Stimulated activated CD8-positive, alpha-beta memory T cell treated with anti-CD3 and anti-CD28 coated beads, Interleukin-7, amount 100 ng/mL, for 1 hour (primary cell): ENCODE measurements at places on chromosomes 2 and 18.

DNA sequence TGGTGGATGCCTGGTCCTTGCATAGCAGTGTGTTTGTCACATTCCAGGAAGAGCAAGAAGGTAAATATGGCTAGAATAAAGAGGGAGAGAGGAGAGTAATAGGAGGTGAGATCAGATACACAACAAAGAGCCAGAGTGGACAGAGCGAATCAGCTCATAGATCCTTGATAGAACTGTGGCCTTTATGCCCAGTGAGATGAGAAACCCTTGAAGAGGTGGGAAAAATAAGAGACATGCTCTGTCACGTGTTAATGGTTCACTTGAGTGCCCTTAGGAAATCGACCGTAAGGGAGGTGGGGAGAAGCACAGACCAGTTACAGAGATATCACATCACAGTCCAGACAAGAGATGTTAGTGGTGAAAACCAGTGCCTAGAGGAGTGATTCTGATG, 84.7 kb upstream of the RAB27B start:
- DNase-seq, result no peak

DNA sequence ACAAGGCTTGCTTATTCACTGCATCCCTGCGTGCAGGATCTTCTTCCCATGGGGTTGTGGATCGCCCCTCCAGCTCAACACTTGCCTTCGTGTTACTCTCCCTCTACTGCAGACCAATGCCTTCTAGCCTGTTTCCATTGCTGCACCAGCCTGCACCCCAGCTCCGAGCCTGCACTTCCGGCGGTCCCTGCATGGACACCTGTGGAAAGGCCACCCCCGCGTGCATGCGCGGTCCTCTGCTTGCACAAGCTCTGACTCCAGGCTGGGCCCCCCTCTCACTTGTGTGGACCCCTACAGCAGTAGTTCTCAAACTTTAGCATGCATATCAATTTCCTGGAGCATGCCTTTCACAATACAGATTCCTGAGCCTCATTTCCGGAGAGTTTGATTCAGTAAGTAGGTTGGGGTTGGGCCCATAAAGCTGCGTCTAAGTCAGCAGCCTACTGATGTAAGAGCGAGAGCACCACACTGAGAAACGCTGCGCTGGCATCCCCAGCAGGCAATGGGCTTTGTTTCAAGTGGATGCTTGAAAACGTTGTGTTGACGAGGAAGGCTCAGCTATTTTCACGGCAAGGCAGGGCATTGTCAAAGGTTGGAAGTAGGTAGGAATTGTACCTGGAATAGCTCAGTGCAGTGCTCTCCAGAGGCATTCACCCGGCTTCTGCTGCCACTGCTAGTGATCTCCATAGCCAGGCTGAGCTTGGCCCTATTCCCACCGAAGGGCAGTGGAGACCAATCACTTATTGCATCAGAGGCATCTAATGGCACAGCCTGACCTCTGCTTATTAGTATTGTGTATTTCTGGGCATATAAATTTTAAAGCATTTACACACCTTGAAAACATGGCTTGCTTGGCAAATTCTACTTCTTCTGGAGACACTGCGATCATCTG, 32.6 kb downstream of the CREG2 start:
- no peak for DNase-seq

DNA sequence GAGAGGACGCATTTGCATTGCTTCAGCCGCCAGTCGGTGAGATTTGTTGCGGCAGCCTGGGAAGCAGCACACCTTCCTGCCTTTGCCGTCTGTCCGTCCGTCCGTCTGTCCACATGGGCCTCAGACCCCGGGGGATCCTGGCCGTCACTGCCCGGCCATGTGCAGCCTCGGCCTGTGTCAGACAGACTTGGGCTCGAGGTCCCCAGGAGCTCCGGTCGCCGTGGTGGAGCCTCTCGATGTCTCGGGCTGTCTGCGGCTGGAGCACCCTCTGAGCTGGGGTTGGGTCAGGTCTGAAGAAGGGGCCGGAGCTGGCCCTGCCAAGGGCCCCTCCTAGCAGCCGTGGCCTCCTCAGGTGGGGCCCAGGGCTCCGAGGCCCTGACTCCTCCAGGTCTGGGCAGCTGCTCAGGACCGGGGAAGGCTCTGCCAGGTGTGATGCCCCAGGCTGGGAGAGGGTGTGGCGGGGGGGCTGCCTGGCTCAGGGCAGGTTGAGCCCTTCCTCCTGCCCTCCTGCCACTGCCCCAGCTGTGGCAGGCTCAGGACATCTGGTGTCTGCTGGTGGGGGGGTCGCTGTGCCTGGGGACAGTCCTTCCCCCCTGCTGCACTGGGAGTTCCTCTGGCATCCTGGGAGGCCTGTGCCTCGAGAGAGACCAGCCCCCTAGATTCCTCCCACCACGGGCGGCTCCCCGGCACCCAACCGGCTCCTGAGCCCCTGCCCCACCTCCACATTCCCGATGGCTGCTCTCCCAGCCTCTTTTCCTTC, 11.8 kb downstream of the NEU4 start:
- DNase-seq, result no peak

DNA sequence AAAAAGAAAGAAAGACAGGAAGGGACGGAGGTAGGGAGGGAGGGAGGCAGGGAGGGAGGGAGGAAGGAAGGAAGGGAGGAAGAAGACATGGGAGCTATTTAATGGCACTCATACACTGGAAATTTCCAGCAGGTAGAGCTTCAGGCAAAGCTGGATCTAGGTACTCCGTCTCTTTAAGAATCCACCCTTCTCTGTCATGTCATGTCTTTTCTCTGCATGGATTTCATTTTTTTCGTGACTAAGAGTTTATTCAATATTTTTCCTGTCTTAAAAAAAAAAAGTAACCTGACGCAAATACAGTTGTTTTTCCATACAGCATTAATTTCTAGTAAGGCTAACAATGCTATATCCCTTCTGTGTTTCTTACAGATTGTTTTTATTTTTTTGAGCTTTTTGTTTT, 56.3 kb upstream of the MCFD2 start:
- no peak for DNase-seq

GRCh38 chr2:167689444-167689843, 558.0 kb downstream of the STK39 start:
- no peak for DNase-seq

DNA sequence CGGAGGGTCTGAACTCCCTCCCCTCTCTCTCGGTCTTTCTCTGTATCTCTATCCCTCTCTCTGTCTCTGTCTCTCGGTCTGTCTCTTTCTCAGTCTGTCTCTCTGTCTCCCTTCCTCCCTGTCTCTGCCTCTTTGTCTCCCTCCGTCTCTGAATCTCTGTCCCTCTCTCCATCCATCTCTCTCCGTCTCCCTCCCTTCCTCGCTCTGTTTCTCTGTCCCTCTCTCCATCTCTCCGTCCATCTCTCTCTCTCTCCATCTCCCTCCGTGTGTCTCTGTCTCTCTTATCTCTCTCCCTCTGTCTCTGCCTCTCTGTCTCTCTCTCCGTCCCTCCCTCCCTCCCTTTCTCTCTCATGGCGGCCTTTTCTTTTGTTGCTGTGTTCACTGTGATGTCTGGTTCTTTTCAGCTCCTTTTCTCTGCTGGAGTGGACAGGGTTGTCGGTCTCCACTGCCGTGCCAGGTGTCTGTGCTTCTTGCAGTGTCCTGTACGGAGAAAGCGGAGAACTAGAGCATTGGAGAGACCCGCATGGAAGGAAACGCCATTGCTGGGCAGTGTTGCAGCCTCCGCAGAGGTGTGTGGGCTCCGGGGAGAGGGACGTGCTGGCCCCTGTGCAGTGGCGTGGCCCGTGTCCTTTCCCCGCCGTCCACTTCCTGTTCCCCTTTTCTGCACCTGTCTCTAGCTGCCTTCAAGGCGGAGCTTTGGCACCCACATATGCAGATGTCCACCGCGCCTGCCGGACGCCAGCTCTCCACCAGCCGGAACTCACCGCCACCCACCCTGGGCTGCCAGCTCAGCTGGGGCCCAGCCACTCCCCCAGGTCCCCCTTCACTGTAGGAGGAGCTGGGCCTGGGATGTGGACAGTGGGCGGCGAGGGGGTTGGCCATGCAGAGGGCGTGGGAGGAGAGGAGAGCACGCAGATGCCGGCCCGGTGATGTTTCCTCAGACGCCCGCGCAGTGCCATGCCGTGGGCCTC, 113.1 kb downstream of the NFATC1 start:
- no peak for DNase-seq

- no peak for DNase-seq
These were observed 192.1 kb upstream of the RND3 start for GRCh38 chr2:150679456-150680120.

DNA sequence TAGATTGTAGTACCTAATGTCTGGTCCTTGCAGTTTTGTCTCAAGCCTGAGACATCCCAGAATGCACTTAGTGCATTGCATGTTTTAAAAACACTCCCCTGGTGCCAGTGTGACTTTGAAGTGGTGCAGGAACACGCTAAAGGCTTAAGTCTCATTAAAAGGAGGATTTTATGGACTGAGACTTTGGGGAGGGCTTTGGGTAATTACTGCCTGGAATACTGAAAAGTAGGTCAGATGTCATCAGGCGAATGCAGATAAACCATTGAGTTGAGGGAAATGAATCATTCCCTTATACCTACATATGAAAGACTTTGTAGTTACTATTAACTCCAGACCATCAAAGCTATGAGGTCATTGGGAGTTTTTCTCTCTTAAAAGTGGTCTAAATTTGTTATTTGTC, 3.0 kb upstream of the OSBPL1A start:
- no peak for DNase-seq

DNA sequence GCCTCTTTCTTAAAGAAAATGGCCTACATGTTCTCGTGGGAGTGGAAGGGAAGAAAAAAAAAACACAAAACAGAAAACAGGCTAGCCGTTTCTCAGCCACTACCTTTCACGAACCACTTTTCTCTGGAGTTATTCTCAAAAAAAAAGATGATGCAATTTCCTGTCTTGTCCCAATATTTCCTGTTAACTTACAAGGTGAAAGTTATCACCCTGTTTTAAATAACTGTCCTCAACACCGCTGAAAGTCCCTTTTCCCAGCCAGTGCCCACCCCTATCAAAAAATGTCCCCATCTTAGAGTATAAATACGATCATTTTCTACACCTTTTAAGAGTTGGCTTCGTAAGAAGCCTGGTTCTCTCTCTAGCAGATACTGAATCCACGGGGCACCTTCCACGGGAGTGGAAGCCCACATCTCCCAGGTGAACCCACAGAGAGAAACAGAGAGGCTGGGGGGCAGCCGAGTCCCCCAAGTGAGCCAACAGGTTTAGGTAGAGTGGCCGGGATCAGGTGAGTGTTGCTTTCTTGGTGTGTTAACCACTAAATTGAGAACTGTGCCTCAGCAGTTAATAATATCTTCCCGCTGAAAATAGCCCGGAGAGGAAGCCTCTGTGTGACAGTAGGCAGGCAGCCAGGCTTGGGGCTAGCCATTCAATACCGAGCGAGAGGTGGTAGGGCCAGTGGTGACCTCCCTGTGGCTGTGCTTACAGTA, 15.9 kb downstream of the SMAD7 start:
- DNase-seq, result no peak

- no peak for DNase-seq
These were observed 73.1 kb upstream of the IL1R1 start for GRCh38 chr2:102069311-102069974.

DNA sequence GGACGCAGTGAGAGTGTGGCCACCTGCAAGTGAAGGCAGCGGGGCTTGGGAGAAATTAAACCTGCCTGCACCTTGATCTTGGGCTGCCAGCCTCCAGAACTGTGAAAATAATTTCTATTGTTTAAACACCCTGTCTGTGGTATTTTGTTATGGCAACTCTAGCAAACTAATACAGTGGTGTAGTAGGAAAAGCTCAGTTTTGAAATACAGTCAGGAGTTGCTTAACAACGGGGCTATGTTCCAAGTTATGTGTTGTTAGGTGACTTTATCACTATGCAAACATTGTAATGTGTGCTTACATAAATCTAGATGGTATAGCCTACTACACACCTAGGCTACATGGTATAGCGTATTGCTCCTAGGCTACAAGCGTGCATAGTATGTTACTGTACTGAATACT, 93.4 kb upstream of the FN1 start:
- no peak for DNase-seq

GRCh38 chr18:64983497-64984238, 767.1 kb upstream of the CDH7 start:
- no peak for DNase-seq

DNA sequence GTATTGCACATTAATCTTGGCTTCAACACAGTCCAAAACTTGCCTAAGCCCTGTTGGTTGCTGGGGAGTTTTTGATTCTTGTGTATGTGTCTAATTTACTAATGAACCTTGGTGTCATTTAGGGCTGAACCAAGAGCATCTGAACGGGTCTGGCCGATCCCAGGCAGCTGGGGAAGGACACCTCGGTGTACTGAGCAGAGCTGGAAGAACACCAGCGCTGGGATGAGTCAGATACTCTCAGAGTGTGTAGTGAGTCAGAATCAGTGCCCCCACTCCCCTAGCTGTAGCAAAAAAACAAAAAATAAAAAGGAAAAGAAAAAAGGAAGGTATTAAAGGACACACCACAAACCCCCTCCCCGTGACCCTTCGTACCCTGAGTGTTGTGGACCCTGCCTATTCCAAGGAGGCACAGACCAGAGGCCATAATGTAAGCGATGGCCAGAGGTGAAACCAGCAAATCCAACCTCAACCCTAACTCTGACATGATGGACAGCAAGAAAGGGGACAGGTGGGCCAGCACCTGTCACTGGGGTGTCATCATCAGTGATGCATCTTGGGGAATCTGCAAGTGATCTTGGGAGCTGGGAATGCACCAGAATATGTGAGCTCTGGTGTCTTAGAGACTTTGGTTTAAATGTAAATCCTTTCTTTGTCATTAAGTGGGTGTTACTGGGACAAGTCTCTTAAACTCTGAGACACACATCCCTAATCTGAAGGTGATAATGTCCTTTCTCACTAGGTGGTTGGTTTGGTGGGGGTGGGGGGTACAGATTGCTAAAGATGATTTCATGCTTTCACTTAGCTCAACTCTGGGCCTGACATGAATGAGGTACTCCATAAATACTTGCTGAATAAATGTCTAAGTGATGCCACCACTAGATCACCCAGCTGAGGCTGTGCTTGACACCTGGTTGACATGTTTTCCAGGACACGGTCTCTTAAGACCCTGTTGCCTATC, 34.2 kb upstream of the NCOA1 start:
- DNase-seq, result no peak

DNA sequence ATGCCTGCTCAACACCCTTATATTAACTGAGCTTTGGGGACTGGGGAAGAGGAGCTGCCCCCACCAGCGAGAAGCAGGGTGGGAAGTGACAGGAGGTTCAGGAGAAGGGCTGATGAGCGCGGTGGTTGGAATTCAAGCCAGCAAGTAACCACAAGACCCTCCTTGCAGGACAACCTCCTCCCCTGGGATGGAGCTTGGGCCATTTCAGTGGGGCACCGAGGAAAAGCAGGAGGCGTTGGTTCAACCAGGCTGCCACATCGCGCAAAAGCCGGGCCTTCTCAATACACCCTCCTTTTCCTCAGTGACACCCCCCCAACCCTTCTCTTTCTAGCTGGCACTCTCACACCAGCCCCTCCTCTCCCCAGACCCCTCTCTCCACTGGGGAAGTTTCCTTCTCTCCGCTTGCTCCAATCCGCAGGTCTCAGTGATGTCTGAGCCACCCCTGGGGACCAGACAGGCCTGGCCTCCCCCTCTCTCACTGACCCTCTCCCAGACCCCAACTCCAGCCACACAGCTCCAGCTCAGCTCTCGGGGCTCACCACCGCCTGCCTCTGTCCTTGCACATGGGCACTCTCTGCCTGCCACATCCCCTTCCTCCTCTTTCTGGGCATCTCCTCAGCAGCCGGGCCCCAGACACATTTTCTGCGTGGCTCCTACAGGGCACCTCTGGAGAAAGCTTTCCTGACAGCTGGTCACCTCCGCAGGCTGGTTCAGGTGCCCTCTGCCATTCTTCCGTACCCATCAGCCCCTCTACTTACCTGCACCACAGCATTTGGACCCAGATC, 44.5 kb downstream of the KCNF1 start:
- no peak for DNase-seq
